Fibroblast of skin of left biceps (primary cell): ENCODE measurements at places on chromosomes 7 and 10.

- DNase-seq = peak; percentile 20
These were observed 824.5 kb downstream of the TYW1 start for GRCh38 chr7:67821116-67821515.

- DNase-seq = peak; percentile 32
These were observed 39.7 kb downstream of the CDC14C start for GRCh38 chr7:48964074-48964473.

GRCh38 chr10:90787393-90788198 is 70.2 kb downstream of the HTR7 start:
- no peak for DNase-seq

GRCh38 chr10:95429639-95430038 is 131.5 kb downstream of the SORBS1 start:
- DNase-seq = no peak

DNA sequence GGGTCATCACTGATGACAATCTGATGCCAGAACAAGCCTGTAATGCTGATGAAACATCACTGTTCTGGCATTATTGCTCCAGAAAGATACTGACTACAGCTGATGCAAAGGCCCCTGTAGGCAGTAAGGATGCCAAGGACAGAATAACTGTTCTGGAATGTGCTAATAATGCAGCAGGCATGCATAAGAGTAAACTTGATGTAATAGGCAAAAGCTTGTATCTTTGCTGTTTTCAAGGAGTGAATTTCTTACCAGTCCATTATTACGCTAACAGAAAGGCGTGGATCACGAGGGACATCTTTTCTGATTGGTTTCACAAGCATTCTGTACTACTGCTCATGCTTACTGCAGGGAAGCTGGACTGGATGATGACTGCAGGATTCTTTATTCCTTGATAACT is 18.7 kb downstream of the LCOR start:
- DNase-seq = peak; percentile 87

DNA sequence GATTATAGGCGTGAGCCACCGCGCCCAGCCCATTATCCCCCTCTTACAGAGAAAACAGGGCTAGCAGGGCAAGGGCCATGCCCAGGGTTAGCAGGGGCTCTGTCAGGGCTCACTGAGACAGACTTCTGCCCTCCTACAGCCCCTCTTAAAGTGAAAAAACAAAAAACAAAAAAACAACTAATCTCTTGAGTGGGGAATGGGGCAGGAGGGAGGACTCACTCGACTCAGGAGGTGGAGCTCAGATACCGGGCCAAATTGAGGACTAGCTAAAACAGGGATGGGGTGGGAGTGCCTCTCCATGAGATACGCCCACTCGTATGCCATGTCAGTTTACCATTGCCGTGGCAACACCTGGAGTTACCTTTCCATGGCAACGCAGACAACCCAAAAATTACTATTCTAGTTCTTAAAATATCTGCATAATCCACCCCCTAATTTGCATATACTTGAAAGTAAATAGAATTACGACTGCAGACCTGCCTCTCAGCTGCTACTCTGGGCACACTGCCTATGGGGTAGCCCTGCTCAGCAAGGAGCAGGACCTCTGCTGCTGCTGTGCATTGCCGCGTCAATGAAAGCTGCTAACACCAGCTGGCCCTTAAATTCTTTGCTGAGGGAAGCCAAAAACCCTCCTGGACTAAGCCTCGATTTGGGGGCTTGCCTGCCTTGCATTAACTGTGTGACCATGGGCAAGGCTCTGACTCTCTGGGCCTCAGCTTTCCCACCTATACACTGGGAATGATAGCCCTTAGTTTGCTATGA is 13.4 kb downstream of the SSC4D start:
- DNase-seq = no peak

- DNase-seq = no peak
These were observed 216.9 kb downstream of the SORCS1 start for GRCh38 chr10:106947643-106948042.

DNA sequence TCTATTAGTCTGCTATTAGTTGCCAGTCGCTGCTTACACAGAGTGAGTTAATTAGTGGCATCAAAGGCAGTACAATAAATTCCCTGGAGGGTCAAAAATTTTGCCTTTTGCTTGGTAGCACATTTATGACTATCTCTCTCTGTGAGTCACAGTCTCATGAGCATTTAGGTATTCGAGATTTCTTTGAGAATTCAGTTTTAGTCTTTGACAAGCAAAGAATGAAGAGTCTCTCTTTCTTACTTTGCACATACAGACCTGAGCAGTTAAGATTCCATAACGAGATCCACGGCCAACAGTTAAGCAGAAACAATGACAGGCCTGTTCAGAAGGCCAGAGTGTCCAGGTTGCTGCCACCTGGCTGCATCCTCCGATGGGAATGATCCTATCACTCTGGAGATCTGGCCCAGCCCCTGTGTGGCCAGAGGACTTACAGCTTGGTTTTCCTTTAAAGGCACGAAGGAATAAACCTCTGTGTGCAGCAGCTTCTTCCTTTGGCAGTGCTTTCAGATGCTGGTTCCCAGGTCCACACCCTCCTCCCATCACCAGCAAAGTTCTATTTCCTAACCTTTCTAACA is 80.6 kb downstream of the GLI3 start:
- DNase-seq = peak; percentile 25

- DNase-seq = no peak
These were observed 17.3 kb upstream of the SEMA3C start for GRCh38 chr7:80935991-80936780.

DNA sequence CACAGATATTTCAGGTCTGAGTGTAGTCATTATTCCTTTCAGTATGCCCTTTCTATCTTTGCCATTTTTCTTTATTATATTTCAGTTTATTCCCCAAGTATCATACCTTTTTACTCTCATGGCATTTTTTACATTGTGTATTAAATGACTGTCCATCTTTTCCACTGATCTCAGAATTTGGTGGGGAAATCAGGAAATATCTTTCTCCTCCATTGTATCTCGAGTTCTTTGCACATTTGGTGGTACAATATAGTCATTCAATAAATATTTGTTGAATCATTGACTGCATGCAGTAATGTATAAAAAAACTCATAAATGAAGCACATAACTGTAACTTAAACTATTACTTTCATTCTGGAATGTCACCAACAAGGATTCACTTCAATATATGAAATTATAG is 354.7 kb downstream of the HGF start:
- DNase-seq = no peak
